Heart left ventricle (tissue), 16 donors: ENCODE measurements at places on chromosomes 4 and X. TPM values are rescaled to one million over a fixed set of nuclear protein-coding genes. Genes with fewer than 3 reads are reported as not detected.

DNA sequence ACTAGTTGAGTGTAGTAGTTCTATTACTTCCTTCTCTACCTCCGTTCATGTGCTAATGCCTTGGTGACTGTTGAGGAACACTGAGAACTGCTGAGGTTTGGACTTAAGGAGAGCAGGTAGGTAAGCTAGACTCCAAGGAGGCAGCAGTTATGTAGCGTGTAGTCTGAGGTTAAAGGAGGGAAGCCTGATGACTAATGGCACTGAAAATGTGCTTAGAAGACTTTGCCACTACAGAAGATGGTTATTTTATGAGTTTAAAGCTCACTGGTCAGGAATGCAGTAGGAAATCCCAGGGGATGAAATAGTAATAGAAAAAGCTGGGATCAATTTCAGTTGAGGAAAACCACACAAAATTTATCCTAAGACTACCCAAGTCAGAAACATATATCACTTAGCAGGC lies 1077.3 kb downstream of the RAPGEF2 start:
- H3K4me3 ChIP-seq: no peak overlapping the region
- no peaks in the 10 kb centered on the region for H3K4me1 ChIP-seq
- no peak for DNase-seq
- H3K27ac ChIP-seq: no peak overlapping the region
- no peaks in the 10 kb centered on the region for H3K36me3 ChIP-seq
- H3K27me3 ChIP-seq: no peaks in the 10 kb centered on the region

- H3K4me1 ChIP-seq: no peaks in the 10 kb centered on the region
- no peak overlapping the region for H3K4me3 ChIP-seq
- DNase-seq: no peak
- no peak overlapping the region for H3K27ac ChIP-seq
- no peaks in the 10 kb centered on the region for H3K27me3 ChIP-seq
Observed at GRCh38 chrX:120111611-120112010, 4.1 kb downstream of the RHOXF1 start.

Gene FUNDC1
- total RNA-seq: 29.1 TPM

Gene ZNF630
- 2.2 TPM for total RNA-seq

Gene USP38
- total RNA-seq: 21.8 TPM

DNA sequence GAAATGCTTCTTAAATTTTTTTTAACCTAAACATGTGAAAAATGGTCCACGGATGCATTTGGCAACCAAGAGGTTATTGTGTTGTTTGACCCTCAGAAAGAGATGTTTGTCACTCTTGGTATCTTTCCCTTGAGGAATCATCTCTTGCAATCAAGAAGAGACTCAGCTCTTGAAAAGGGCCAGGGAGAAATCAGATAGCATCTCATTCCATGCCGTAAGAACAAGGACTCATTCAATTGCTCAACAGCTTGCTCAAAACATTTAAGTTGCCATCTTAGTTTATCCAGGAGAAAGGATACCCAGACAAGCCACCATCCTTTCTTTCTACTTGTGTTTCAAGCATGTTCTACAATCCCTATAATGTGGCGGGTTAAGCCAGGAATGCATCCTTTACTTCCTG lies 209.5 kb upstream of the LNX1 start:
- H3K27me3 ChIP-seq: no peaks in the 10 kb centered on the region
- H3K36me3 ChIP-seq: no peaks in the 10 kb centered on the region
- no peaks in the 10 kb centered on the region for H3K4me1 ChIP-seq
- no peak overlapping the region for H3K27ac ChIP-seq

GRCh38 chr4:89000844-89001360 lies 56.1 kb downstream of the FAM13A start:
- H3K36me3 ChIP-seq: no peaks in the 10 kb centered on the region
- H3K4me1 ChIP-seq: peaks cover 6% of the 10 kb centered on the region
- no peaks in the 10 kb centered on the region for H3K27me3 ChIP-seq

- DNase-seq: no peak
- H3K4me3 ChIP-seq: peak overlapping the region; percentile 56
- H3K27ac ChIP-seq: peak overlapping the region; percentile 88
- H3K4me1 ChIP-seq: peaks cover 4% of the 10 kb centered on the region
- H3K27me3 ChIP-seq: no peaks in the 10 kb centered on the region
- no peaks in the 10 kb centered on the region for H3K36me3 ChIP-seq
Observed at GRCh38 chrX:136200466-136200865, 50.7 kb downstream of the MAP7D3 start.

Gene NR0B1
- not detected for total RNA-seq

GRCh38 chr4:85725721-85726170 lies 250.8 kb downstream of the ARHGAP24 start:
- H3K27me3 ChIP-seq: no peaks in the 10 kb centered on the region
- H3K4me1 ChIP-seq: no peaks in the 10 kb centered on the region
- DNase-seq: peak; percentile 79
- no peak overlapping the region for H3K4me3 ChIP-seq
- H3K27ac ChIP-seq: peak overlapping the region; percentile 78
- no peaks in the 10 kb centered on the region for H3K36me3 ChIP-seq

Gene XAGE2
- not detected for total RNA-seq

Gene MAGEA6
- not detected for total RNA-seq

Gene NKX3-2
- 0.25 TPM for total RNA-seq

Gene PNMA3
- 0.44 TPM for total RNA-seq

- no peak for DNase-seq
- H3K4me3 ChIP-seq: no peak overlapping the region
- no peaks in the 10 kb centered on the region for H3K27me3 ChIP-seq
- H3K36me3 ChIP-seq: no peaks in the 10 kb centered on the region
Observed at GRCh38 chr4:151524610-151525009, 115.6 kb downstream of the FHIP1A start.

DNA sequence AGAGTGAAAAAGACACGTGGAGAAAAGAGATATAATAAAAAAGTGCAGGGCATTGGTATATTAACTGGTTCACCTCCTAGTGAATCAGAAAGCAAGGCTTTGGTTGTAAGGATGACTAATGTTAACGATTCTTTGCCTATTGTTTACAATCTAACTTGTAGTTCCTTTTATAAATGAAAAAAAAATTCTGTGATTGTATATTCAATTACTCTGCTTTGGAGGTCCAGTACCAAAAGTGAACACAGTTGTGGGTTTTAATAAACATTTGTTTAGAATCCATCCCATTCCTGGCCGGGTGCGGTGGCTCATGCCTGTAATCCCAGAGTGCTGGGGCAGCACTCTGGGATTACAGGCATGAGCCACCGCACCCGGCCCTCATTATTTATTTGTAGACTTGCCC lies 36.9 kb upstream of the PRSS12 start:
- no peak overlapping the region for H3K4me3 ChIP-seq
- no peaks in the 10 kb centered on the region for H3K36me3 ChIP-seq

Gene TRIM2
- 18.5 TPM for total RNA-seq

Gene PAGE2
- not detected for total RNA-seq

GRCh38 chr4:73732759-73733431 lies 7.5 kb upstream of the CXCL8 start:
- DNase-seq: no peak
- peak overlapping the region; percentile 51 for H3K27ac ChIP-seq

DNA sequence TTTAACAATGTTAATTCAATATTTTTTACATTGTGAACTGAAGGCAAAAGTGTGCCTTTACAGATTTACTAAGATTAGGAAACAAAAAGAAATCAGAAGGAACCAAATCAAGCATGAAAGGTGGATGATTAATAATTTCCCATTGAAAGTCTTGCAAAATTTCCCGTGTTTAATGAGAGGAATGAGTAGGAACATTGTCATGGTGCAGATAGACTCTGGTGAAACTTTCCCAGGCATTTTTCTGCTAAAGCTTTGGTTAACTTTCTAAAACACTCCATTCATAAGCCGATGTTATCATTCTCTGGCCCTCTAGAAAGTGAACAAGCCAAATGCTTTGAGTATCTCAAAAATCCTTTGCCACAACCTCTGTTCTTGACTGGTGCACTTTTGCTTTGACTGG lies 1522.8 kb upstream of the PABPC4L start:
- no peak for DNase-seq
- H3K27me3 ChIP-seq: no peaks in the 10 kb centered on the region
- no peaks in the 10 kb centered on the region for H3K36me3 ChIP-seq
- no peaks in the 10 kb centered on the region for H3K4me1 ChIP-seq
- H3K4me3 ChIP-seq: no peak overlapping the region

Gene FABP2
- 2.9 TPM for total RNA-seq

GRCh38 chr4:54099287-54099747 lies 646 bp upstream of the GSX2 start:
- peak overlapping the region; percentile 26 for H3K4me3 ChIP-seq
- H3K4me1 ChIP-seq: peaks cover 37% of the 10 kb centered on the region
- H3K27me3 ChIP-seq: peaks cover 73% of the 10 kb centered on the region
- no peaks in the 10 kb centered on the region for H3K36me3 ChIP-seq

Gene DBET
- not detected for total RNA-seq

DNA sequence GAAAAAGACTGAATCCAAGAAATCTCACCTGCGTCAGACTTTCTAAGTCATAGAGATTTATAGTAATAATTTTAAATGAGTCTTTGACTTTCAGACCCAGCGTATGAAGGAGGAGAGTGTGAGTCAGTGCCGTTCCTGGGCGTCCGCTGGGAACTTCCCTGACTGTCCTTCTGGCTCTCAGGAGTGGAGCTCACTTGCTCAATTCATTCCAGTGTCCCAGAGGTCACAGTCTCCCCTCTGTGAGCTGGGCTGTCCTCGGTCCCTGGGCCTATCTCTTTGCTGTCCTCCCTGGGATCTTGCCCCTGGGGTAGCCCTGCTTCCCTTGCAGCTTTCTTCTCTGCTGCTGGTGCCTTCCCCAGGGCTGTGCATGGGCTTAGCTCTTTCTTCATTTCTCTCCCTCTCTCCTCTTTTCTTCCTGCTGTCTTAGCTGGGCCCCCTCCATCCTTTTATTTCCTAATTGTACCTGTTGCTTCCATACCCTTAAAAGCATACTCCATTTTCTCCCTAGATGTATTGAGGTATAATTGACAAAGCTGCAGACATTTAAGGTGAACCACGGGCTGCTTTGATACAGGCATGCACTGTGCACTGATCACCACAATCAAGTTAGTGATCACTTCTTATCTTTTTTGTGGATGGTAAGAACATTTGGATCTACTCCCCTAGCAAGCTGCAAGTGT lies 11.6 kb downstream of the SORBS2 start:
- H3K27me3 ChIP-seq: no peaks in the 10 kb centered on the region
- H3K4me1 ChIP-seq: peaks cover 10% of the 10 kb centered on the region
- no peak overlapping the region for H3K4me3 ChIP-seq
- no peak for DNase-seq
- peaks cover 9% of the 10 kb centered on the region for H3K36me3 ChIP-seq

DNA sequence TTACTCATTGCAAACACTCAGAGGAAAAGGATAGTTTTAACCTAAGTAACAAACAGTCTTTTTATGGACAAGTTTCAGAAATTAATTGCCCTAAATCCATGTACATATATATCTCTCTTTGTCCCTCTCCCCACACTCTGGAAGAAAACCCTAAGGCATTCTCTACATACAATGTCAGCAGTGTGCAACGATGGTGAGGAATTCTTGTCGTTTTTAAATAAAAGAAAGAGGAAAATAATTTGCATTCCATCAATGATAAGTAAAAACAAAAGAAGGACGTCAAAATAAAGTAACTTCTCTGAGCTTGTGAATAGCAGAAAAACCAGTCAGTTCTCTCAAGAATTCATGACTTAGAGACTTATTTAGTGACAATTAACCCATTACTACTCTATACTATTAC lies 550.5 kb upstream of the DIPK2B start:
- no peaks in the 10 kb centered on the region for H3K27me3 ChIP-seq
- no peaks in the 10 kb centered on the region for H3K36me3 ChIP-seq
- no peak overlapping the region for H3K4me3 ChIP-seq
- H3K27ac ChIP-seq: peak overlapping the region; percentile 49

GRCh38 chr4:87838205-87838604 lies 5.4 kb downstream of the MEPE start:
- H3K4me1 ChIP-seq: peaks cover 6% of the 10 kb centered on the region
- H3K27ac ChIP-seq: no peak overlapping the region
- no peaks in the 10 kb centered on the region for H3K36me3 ChIP-seq
- no peaks in the 10 kb centered on the region for H3K27me3 ChIP-seq
- no peak for DNase-seq
- no peak overlapping the region for H3K4me3 ChIP-seq

- H3K36me3 ChIP-seq: no peaks in the 10 kb centered on the region
- H3K27ac ChIP-seq: no peak overlapping the region
Observed at GRCh38 chr4:6115342-6115741, 85.0 kb downstream of the JAKMIP1 start.

DNA sequence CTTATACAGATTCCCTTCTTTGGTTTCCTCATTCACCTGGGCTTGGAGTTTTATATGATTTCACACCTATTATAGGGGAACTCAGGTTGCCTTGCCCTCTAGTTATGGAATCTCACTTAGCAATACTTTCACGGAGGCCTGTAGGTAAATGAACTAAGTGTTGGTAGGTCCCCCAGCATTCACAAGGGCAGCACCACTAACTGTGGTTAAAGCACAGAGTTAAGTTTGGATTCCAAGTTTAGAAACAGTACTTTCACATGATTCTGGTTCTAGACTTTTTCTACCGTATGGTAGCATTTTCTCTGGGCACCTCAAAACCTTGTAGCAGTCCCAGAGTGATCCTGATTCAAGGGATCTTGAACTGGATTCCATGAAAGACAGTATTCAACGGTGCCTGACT lies 46.4 kb downstream of the SH2D1A start:
- H3K4me1 ChIP-seq: no peaks in the 10 kb centered on the region
- H3K36me3 ChIP-seq: no peaks in the 10 kb centered on the region
- H3K27me3 ChIP-seq: no peaks in the 10 kb centered on the region
- DNase-seq: no peak
- no peak overlapping the region for H3K27ac ChIP-seq

Gene RASL11B
- total RNA-seq: 4.4 TPM

Gene OPN1MW
- not detected for total RNA-seq

Gene AMER1
- total RNA-seq: 5.0 TPM

Gene CPEB2
- total RNA-seq: 25.2 TPM

GRCh38 chr4:30726090-30726675 lies 6.0 kb downstream of the PCDH7 start:
- H3K4me3 ChIP-seq: peak overlapping the region; percentile 63
- no peaks in the 10 kb centered on the region for H3K36me3 ChIP-seq
- no peak for DNase-seq
- peaks cover 9% of the 10 kb centered on the region for H3K27me3 ChIP-seq
- no peak overlapping the region for H3K27ac ChIP-seq

DNA sequence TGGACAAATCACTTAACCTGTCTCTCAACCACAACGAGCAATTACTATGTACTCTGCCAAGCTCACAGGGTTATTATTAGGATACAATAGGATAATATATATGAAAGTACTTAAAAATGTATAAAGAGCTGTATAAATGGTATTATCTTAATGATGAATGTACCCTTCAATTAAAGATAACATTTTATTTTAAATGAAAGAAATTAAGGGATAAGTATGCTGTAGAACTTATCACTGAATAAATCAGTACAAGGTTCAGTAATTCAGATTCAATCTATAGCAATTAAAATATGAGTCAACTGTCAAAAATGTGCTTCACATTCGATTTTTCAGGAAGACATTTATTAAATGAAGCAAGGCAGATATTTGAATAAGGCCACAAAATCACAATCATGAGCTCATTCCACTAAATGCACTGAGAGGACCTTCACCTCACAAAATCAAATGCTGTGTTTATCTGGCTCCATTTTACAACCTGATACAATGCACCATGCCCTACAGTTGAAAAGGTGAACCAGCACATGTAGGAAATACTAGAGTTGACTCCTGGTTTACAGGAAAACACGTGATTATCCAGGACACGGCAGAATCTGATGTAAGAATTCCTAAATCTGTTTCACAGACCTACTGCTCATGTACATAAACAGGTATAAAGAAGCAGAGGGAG lies 4.4 kb downstream of the LRCH2 start:
- no peaks in the 10 kb centered on the region for H3K36me3 ChIP-seq
- H3K27me3 ChIP-seq: no peaks in the 10 kb centered on the region

Gene TREX2
- total RNA-seq: not detected
